ENCODE measurements at places on chromosomes 7 and 10. TPM values are rescaled to one million over a fixed set of nuclear protein-coding genes. Genes with fewer than 3 reads are reported as not detected.
A peak's percentile ranks its signal among the peaks of the same experiment; 100 is the strongest.

DNA sequence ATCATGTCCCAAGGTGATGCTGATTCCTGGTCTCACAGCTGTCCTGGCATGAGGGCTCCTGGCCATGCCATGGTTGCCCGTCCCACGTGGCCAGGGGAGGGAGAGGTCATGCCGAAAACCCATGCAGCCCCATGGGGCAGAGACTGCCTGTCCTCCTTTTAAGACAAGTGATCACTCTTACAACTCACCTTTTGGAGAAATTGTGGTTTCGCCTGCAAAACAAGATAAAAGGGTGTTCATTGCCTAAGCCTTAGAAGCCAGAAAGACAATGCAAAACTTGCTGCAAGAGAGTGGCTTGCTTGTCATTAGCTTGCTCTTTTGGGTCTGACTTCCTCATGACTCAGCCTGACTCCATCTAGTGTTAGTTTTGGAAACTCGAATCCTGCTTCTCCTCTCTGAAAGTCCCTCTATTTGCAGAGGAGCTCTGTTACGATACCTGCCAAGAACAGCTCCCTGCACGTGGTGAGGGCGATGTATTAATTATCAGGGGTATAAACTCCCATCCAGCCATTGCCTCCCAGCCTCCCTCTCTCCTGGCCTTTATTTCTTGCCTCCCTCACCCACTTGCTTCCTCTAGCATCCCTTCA is 26.7 kb downstream of the TMEM273 start:
- DNase-seq, result peak; percentile 84

GRCh38 chr7:152894295-152895170 is 135.0 kb downstream of the ACTR3B start:
- DNase-seq, result peak; percentile 29

DNA sequence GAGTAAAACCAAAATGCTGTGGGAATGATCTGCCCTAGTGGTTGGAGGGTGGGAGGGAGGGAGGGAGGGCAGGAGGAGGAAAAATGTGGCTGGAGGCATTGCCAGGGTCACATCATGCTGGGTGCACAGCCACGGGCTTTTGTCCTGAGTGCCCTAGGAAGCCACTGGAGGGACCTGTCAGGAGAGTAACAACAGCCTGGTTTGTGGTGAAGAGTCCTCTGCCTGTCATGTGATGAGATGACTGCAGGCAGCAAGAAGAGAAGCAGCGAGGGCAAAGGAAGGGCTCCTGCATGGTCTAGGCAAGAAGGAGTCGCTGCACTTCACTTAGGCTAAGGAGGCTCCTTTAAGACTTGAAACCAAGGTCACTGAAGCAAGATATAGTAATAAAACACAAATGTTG is 65.6 kb downstream of the PKD1L1 start:
- DNase-seq, result no peak

DNA sequence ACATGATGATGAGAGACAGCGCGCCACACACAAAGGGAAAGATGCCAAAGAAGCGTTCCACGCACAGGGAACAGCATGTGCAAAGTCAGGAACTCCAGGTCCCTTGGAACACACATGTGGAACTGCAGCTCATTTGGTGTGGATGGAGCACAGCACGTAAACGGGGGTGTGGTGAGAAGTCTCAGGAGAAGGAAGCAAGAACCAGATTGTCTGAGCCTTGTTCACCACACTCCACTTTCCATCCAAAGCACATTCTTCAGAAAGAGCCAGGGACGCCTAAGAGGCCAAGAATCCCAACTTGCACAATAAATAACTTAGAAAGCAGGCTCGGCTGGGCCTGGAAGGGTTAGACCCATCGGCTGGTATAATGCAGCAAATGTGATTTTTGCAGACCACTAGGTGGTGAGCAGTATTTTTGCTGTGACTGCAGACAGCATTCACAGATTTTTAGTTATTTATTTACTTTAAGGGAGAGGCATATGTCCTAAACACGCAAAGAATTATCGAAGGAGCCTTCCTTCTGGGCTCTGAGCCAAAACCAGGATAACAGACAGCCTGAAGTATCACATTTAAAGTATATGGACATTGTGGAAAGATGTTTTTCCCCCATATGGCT is 27.9 kb upstream of the ASCC1 start:
- peak; percentile 91 for DNase-seq

DNA sequence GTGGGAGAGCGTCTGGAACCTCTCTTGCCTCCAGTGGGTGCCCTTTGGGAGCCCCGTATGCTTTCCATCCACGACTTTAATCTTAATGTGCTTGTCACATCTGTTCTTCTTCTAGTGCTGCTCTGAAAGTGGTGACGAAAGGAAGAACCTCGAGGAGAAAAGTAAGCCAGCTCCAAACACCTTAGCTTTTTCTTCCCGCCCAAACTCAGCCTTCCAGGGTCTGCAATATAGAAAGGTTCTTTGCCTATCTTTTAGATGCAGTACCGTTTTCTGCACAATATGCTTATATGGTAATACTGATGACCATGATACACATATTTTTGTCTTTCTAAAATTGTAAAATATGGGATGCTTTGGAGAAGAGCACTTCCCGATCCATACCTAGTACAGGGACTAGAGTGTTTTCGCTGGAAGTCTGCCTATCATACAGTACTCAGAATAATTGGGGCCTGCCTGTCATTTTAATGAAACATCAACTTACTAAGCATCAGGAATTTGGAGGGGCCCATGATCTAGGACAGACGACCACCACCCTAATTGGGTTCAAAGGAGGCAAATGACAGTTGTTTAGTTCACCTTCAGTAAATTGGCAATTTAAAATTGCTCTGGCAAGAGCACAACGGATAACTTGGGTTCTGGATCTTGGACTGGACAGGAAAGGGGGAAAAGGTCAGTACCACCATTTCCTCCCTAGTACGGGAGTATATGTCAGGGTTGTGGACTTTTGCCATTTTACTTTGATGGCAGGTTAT is 884 bp downstream of the RINT1 start:
- no peak for DNase-seq

DNA sequence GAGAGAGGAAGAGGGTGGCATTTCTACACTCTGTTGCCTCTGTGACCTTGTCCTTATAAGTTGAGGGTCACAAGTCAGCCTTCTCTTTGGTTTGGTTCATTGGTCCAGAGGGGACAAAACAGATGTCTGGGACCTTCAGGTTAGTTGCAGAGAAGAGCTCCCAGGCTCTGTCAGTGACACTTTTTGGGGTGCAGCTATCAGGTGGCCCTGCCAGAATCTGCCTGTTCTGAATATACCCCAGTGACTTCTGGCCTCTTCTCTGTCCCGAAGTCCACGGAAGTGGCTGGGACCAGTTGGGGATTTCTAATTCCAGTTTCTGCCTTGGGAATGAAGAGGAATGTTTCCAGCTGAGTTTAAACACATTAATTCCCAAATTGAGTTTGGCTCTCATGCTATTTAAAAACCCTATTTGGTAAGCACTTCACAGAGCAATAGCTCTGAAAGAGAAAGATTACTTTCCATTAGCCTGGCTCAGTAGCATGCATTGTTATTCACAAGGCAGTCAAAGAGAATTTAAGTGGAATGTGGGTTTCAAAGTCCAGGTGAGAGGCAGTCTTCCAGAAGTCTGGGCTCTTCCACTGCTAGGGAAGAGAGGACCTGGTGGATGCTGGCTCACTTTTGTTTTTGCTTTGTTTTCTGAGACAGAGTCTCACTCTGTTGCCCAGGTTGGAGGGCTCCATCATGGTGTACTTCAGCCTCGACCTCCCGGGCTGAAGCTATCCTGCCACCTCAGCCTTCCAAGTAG is 237.8 kb upstream of the GALNT17 start:
- peak; percentile 66 for DNase-seq

- DNase-seq, result peak; percentile 22
Observed at GRCh38 chr7:39816462-39817060, 133.5 kb upstream of the CDK13 start.

DNA sequence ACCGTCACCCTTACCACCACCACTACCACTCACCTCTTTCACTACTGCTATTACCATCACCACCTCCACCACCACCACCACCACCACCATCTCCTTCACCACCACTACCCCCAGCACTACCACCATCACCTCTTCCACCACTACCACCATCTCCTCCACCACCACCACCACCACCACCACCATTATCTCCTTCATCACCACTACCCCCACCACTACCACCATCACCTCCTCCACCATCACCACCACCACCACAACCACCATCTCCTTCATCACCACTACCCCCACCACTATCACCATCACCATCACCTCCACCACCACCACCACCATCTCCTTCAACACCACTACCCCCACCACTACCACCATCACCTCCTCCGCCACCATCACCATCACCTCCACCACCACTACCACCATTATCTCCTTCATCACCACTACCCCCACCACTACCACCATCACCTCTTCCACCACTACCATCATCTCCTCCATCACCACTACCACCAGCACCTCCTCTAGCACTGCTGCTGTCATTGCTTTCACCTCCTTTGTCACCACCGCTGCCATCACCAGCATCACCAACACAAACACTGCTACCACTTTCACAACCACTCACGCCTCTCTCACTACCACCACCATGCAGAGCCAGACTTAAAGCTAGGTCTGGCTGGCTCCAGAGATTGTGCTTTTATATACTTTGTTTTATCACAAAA is 109.3 kb downstream of the ICA1 start:
- no peak for DNase-seq

NODAL gene
- total RNA-seq, result 0.04 TPM

TAS2R38 gene
- total RNA-seq, result not detected

NME8 gene
- 0.22 TPM for total RNA-seq

Measured in muscle of leg (tissue), 16 donors.